ENCODE measurements at places on chromosomes 7 and 10.

- no peak for DNase-seq
Observed at GRCh38 chr10:1059902-1060301, 3.7 kb downstream of the WDR37 start.

GRCh38 chr10:80861882-80862281 is 324.2 kb downstream of the SH2D4B start:
- no peak for DNase-seq

DNA sequence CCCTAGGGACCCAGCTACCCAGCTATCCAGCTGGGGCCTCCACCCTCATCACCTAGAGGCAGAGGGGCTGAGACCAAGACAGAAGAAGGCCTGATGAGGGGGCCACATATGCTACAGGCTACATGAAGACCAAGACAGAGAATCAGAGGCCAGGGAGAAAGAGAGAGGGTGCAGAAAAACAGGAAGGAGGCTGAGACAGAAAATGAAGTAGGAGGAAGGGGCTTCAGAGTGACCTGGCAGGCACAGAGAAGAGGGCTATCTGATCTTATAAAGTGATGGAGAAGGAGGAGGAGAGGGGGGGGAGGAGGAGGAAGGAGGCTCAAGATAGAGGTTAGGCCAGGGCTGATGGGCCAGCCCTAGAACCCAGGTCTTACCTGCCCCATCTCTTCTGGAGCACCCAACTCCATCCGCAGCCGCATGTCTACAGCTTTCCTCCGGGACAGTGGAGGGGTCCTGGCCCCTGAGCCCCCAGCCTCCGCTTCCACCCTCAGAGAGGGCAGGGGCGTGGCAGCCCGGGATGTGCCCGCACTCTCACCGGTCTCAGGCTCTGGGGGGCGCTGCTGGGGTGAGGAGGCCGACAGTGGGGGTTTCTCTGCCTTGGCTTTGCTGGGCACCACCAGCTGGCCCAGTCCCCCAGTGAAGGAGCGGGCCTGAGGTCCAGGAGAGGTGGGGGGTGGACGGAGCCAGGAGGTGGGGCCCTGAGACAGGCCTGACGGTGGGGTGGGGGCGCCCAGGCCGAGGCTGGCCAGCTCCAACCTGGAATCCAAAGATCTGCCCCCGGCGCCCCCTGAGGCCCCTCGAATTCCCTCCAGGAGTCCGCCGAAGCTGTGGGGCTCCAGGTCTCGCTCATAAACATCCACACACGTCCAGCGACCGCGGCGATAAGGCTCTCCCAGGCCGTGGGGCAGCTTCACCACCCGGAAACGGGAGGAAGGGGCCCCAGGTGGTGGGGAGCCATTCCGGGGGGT is 1.8 kb downstream of the TSC22D4 start:
- DNase-seq, result no peak

DNA sequence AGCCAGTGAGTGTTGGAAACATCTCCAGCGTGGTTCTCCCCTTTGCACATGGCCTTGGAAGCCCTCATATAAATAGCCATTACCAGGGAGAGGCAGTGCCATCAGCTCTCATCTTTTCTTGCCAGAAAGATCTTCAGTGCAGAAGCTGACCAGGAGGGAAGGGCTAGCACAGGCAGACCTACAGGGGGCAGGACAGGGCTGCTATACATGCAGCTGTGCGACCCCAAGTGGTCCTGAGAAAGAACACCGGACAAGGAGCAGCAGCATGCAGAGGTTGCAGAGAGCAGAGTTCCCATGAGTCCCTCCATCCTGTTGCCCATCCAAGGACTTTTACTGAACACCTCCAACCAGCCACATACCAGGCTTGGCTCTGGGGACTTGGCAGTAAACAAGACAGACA is 17.1 kb downstream of the GRID1 start:
- DNase-seq, result no peak

- DNase-seq, result no peak
Observed at GRCh38 chr10:125557311-125557710, 125.7 kb downstream of the TEX36 start.

GRCh38 chr7:90007001-90007654 is 147.1 kb upstream of the STEAP1 start:
- DNase-seq, result no peak

DNA sequence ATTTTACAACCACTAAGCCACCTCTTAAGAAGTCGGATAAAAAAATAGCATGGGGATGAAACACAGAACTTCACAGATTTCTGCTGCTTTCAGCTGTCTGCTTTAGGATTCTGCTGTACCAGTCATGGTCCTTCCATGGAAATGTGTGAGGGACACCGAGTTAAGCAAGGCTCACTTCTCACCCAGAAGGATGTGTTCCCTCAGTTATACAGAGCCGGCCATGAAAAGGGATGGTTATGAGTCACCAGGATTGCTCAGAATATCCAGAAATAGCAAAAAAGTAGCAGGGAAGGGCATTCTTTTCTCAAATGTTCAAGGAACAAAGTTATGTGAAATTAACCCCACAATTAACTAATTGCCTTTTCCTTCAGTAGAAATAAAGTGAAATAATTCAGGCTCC is 124.4 kb downstream of the AMPH start:
- no peak for DNase-seq

- no peak for DNase-seq
Observed at GRCh38 chr10:79417731-79418130, 27.7 kb downstream of the ZCCHC24 start.

All from nucleus accumbens (tissue), 56 donors.